K562 (cell line): ENCODE measurements at places on chromosomes 3 and 15. TPM values are rescaled to one million over a fixed set of nuclear protein-coding genes. Genes with fewer than 3 reads are reported as not detected.

TMEM207 gene
- total RNA-seq: not detected in 2 replicates

CELF6 gene
- total RNA-seq: not detected in 2 replicates

CFAP100 gene
- total RNA-seq: not detected in 2 replicates

DNA sequence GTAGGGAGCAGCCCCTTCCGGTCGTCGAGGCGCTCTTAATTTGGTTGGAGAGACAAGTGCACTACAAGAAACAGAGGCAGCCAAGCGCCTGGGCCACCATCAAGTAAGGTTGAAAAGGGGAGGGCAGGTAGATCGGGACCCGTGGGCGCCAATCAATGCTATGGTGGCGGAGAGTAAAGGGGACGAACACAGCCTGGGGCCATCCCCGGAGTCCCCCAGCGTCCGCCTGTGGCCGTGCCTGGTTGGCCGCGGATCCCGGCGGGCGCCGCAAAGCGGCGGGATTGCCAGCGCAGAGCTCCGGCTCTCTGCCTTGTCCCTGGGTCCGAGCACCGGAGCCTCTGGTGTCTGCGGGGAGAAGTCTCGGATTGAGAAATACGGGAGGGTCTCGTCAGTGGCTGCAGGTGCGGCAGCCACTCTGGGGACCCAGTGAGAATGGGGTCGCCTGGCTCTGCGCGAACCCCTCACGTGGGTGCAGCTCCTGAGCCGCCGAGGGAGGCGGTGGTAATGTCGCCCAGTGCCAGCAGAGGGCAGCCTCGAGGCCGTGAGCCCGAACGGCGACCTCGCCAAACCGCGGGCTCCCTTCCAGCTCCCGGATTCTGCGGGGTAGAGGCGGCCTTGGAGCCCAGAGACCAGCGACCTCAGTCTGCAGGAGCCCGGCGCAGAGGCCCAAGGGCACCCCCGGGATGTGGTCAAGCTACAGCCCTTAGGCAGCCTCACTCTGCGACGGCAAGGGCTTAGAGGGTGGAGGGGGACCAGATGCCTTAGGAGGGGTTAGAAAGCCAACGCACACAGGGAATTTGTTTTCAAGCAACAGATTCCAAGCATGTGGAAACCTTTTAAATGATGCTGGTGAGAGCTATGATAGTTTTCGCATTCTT, 10.8 kb downstream of the FOXL2 start:
- H3K27me3 ChIP-seq: no peaks in the 10 kb centered on the region
- peak; percentile 85 for DNase-seq
- H3K27ac ChIP-seq: peak overlapping the region; percentile 54
- peak overlapping the region; percentile 45 for H3K4me3 ChIP-seq

GRCh38 chr3:1068985-1069384, 23.8 kb upstream of the CNTN6 start:
- no peak overlapping the region for H3K27ac ChIP-seq
- no peaks in the 10 kb centered on the region for H3K27me3 ChIP-seq
- H3K4me1 ChIP-seq: no peaks in the 10 kb centered on the region
- no peak overlapping the region for H3K4me3 ChIP-seq
- H3K36me3 ChIP-seq: no peaks in the 10 kb centered on the region

GRCh38 chr3:174253196-174253823, 605.8 kb upstream of the NAALADL2 start:
- no peaks in the 10 kb centered on the region for H3K36me3 ChIP-seq
- H3K27ac ChIP-seq: no peak overlapping the region
- no peaks in the 10 kb centered on the region for H3K4me1 ChIP-seq
- DNase-seq: no peak

DNA sequence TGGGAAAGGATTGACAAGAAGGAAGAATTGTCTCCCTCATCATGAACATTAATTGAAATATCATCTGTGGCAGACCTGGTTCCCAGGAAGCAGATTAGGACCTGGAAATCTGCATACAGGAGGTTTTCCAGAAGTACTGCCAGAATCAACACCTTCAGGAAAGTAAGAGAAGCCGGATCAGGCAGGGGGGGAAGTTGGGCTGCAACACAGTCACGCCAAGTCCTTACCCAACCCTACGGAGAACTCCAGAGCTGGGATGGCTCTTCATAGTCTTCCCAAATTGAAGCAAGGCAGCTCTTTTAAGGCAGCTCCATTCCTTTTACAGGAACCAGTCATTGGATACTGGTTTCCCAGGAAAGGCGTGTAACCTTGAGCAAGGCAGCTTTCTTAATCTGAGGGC, 35.2 kb upstream of the BFSP2 start:
- no peak overlapping the region for H3K4me3 ChIP-seq
- H3K36me3 ChIP-seq: no peaks in the 10 kb centered on the region
- no peak for DNase-seq
- H3K4me1 ChIP-seq: no peaks in the 10 kb centered on the region
- H3K27me3 ChIP-seq: no peaks in the 10 kb centered on the region

DNA sequence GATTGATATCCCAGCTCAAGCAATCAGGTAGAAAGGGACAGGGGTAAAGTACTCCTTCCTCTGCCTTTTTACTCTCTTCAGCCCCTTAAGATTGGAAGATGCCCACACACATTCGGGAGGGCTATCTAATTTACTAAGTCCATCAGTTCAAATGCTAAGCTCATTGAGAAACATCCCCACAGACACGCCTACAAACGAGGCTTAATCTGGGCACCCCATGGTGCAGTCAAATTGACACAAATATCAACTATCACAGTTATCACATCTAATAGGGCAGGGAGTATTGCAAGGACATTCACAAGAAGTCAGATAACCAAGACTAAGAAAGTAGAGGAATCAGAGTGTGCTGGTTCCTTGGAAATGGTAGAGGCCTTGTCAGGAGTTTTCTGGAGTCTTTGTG, 437.8 kb upstream of the AZI2 start:
- H3K27ac ChIP-seq: no peak overlapping the region
- H3K4me3 ChIP-seq: no peak overlapping the region
- DNase-seq: no peak
